ENCODE measurements at places on chromosomes 7 and 10.

DNA sequence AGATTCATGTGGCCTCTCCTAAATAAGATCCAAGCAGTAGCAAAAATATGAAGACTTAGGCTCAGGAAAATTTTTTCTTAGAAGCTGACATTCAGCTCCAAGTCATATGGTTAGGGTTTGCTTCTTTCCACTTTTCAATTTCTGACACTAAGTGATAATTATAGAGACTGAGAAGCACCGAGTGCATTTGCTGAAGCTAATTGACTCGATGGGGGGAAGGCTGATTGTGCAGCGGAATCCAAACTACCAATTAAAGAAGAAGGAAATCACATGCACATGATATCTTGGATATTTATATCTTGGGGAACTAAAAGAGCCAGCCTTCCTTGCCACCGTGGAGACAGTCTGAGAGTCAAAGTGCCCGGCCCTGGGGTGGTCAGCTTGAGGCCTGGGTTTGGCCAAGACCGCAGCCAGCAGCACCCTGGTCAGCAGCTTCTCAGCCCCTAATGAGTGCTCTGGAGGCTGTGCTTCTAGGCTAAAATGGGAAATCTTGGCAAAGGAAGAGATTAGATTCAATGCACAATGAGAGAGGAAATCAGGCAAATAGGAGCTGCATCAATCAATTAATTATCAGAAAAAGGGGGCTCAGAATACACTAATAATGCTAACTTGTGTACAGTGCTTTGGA, 589.3 kb downstream of the NRG3 start:
- DNase-seq = no peak

- DNase-seq = peak; percentile 56
Measured at GRCh38 chr10:15106352-15107013, 9.3 kb downstream of the RPP38 start.

- no peak for DNase-seq
Measured at GRCh38 chr7:47580175-47580706, 1.7 kb downstream of the TNS3 start.

DNA sequence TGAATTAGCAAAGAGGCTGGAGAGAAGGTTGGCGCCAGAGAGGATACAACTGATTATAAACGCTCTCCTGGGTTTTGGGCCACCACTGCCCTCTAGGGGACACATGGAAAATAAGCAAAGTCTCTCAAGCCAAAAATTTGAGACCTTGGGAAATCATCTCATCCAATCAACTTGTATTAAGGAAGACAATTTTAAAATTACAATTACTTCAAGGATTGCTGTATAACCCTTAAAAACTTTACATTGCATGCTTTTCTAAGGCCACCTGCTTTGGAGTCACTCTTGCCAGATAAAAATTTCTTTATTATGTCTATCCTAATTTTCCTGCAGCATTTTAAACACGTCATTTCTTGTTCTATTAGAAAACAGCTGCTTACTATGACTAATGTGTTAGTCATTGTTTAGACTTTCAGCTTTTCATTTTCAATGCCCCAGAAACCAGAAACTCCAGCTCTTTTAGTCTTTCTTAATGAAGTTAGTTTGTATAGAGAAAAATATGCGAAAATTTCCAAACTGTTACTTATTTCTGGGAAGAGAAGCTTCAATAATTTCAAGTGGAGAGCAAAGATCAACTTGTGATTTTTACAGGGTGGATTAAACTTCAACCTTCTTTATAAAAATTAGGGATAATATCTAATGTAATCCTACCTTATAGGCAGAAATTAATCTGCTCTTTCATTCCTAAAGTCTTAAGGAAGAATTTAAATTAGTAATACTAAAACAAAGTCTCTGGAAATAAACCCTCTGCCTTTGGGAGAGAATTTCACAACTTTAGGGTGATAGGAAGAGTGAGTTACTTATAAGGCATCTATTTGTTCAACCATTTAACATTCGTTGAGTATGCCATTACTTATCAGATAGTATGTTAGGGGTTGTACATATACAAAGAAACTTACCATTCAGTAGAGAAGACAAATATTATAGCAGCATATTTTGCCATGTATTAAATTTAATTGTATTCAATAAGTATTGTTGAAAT, 20.6 kb upstream of the RHOBTB1 start:
- peak; percentile 67 for DNase-seq

DNA sequence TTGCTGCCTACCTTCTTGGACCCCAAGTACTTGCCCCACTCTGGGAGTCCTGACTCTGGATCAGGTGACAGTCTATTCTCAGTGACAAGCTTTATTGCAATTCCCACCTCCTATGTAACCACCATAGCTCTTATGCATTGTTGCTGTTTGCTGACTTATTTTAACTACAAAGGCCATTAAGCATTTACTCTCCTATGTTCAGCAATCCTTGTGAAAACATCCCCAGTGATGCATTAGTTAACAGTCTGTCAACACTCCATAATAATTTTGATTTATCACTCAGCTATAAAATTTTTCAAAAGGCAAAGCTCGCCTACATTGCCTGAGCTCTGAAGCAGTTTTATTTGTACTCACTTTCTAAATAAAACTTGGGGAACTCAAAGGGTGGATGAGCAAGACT, 871.8 kb upstream of the SORCS1 start:
- no peak for DNase-seq

Data from RCC 7860 (cell line).